ENCODE measurements at places on chromosomes 3 and 15.

GRCh38 chr3:161552984-161553560, 56.5 kb downstream of the OTOL1 start:
- DNase-seq, result no peak

- DNase-seq, result no peak
Observed at GRCh38 chr3:187946163-187946691, 201.0 kb upstream of the BCL6 start.

DNA sequence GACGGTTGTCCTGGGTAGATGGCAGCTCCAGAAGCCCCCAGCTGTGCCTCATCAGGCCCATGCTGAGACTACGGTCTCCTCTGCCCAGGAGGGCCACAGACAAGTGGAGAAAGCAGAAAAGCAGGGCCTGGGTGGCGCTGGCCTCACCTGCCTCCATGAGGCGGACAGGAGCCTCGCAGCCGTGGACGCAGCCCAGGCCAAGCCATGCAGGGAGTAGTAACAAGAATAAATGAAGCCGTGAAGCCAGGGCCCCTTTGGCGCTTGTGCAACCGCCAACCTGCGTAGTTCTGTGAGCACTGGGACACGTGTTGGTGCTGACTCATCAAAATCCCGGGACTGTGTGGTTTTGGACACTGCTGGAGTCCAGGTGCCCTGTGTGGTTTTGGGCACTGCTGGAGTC, 12.3 kb upstream of the MUC4 start:
- no peak for DNase-seq

GRCh38 chr15:57732526-57733331, 26.2 kb downstream of the POLR2M start:
- DNase-seq, result no peak

DNA sequence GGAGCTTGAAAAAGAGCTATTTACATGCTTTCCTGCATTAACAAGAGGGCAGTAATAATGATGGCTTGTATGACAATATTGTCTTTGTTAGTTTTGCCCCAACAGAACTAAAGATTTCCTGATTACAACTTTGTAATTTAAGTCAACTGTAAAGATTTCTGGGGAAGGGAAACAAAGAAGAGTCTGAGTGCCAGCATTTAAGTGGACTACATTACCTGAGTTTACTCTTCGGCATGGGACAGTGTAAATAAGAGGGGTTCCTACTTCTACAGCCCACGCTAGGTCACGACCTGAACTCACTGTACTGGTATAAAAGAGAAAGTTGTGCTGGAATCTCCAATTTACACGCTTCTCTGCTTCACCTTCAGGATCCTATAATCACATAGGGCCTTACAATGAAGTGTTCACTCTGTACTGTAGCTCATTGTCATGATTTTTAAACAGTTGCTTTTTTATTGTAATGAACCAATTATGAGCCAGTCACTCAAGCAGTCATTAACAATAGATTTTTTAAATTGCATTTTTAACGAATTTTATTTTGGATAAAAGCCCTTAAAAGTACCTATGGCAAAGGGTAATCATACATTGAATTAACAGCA, 39.6 kb downstream of the DPH6 start:
- no peak for DNase-seq
